Stimulated activated CD4-positive, alpha-beta T cell treated with anti-CD3 and anti-CD28 coated beads, TNF-alpha, amount 100 ng/mL, for 1 hour (primary cell): ENCODE measurements at places on chromosomes 2 and 18.

DNA sequence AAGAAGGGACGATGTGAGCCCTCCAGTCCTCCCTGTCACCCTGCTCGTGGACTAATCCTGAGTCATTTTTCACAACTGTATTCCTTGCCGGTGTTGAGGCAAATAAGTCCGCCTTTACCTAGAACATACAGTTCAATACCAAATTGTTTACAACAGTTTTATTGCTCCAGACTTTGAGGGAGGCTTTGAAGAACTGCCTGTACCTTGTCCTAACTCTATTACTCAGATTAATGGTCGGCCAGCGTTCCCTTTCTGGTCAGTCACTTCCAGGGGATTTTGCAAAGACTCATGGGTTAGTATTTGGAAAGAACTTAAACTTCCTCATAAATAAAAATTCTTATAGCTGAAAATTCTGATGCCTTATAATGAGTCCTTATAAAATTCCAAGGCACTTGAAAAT, 85.1 kb upstream of the ZNF532 start:
- no peak for DNase-seq

- no peak for DNase-seq
Measured at GRCh38 chr2:82789851-82790205, 1669.3 kb downstream of the SUCLG1 start.

DNA sequence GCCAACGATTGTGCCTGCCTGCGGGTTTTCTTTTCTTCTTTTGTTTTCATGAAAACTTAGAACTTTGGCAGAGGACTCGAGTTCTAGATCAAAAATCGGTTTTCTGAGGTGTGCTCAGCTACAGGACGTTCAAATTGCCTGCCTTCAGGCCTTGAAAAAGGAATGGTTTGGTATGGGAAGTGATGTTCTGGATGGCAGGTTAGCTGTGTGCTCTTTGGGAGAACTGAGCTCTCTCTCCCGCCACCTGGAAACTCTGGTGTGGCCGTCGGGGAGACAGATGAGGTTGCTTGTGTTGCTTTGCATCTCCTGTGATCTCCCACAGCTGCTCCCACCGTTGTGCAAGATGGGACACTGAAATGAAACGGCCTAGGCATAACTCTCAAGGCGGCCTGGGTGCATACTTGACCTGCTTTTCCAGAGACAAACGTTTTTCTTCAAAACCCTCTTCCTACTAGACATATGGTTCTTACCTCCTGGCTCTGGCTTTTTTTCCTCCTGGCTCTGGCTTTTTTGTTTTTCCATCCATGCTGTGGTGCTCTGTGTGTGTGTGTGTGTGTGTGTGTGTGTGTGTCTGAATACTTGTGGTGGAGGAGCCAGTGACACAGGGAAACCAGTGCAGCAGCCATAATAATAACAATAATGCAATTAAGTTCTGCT, 2.0 kb downstream of the FMNL2 start:
- no peak for DNase-seq

DNA sequence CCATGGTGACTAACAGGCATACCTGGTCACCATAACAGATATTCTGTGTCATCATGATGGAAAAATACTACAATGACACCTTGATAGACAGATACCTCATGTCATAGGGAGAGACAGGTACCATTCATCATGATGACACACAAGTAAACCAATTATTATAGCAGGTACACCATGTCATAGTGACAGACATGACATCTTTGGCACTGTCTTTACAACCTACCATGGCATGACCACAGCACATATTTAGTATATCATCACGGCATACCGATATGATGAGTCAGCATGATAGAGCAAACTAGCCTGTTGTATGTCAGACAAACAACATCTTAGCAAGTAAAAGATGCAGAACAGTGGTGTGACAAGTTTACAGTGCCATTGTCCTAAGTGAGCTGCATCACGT, 101.3 kb upstream of the KLHL29 start:
- no peak for DNase-seq

GRCh38 chr2:217101972-217102371, 242.1 kb upstream of the TNP1 start:
- DNase-seq = no peak

DNA sequence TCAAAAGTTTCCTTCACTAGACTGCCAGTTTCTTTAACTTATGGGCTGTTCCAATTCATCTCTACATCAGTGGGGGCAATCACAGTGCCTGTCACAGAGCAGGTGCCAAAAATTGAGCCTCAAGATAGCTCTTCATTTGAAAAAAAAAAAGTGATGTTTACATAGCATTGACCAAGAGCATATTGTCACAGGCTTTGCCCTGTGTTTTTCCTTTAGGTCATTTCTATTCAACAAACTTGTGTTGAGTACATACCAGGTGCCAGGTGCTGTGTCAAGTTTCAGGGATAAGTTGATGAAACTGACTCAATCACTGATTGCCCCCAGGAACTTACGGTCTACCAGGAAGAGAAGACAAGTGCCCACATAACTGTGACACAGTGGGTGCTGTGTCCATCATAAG, 22.2 kb upstream of the NT5C1B start:
- DNase-seq = no peak

- DNase-seq = no peak
Measured at GRCh38 chr18:6576718-6577375, 152.7 kb upstream of the ARHGAP28 start.

- DNase-seq = no peak
Measured at GRCh38 chr2:5530011-5530696, 162.0 kb upstream of the SOX11 start.

DNA sequence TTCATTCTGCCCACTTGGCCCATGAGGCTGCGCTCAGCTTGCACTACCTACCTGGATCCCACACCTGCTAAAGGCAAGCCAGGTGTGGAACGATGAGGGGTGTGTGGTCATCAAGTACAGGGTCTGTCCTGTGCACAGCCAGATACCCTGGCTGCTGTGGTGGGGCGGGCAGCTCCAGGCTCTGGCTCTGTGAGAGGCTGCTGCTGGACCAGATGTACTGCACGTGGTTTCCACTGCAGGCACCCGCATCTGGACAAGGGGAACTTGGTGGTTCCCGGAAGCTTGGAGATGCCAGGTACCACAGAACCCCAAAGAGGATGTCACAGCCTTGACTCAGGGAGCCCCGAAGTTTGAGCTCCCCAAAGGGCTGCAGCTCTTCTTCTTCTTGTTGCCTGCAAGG, 68.1 kb upstream of the ZNF804A start:
- DNase-seq = no peak

GRCh38 chr2:198664321-198664720, 793.4 kb downstream of the SATB2 start:
- no peak for DNase-seq

DNA sequence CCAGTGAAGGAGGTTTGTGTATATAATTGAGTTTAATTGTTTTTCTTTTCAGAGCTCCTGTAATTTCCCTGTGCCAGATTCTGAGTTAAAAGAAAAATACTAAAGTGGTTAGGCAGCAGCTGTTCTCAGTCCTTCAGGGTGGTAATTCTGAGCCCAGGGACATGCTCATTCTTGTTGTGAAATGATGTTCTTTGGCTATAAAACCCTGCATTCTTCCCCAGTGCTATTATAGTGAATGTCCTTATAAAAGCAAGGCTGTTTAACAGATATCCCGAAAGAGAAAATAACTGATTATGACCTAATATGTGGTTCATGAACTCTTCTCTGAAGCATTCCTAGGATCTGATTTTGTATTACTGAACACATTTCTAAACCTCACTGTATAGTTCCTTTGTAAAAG, 34.0 kb downstream of the ADAM23 start:
- no peak for DNase-seq

DNA sequence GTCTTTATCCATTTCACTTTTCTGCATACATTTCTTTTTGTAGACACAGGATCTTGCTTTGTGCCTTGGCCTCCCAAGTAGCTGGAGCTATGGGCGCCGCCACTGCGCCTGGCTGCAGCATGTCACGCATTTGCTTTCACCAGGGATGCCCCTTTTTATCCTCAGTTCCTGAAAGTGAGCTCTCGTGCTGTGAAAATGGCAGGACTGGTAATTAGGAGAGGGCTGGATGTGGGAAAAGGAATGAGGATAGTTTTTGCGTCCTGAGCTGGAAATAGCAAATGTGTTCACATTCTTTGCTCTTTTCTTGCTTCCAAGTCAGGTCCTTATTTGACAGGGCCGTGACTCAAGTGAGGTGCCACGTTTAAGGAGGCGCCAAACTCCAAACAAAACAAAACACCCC, 104.6 kb downstream of the LDLRAD4 start:
- DNase-seq = no peak

DNA sequence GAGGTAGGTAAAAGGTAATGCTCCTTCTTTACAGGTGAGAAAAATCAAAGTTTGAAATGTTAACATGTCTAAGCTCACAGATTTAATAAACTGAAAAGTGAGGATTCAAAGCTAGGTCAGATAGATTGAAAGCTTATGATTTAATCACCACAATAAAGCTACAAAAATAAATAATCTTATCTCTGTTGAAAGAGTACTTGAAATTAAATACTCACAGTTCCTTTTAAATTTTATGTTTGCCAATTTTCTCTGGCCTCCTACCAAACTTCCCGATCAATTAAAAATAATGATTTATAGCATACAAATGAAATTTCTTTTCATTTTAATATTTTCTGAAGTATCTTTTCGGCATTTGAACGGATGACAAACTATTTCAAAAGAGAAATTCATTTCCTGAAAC, 77.3 kb downstream of the GAREM1 start:
- no peak for DNase-seq

GRCh38 chr2:25960920-25961319, 21.4 kb downstream of the KIF3C start:
- DNase-seq = no peak

- no peak for DNase-seq
Measured at GRCh38 chr2:953408-953807, 2.8 kb downstream of the SNTG2 start.

GRCh38 chr18:79720359-79720733, 40.7 kb downstream of the CTDP1 start:
- no peak for DNase-seq

DNA sequence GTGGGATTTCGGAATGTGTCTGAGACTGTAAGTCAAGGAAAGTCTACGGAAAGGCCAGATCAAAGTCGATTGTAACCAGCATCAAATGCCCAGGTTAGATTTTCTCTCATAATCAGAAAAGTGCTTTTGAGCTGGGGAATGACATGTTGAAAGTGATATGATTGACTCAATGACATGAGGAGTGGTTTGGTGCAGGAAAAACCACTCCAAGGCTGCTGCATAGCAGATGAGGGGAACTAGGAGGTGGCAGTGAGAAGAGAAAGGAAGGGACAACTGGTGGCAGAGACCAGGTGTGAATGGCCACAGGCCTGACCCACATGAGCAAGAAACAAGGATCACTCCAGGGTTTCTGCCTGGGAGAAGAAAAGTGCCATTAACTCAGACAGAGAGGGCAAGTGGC, 822 bp downstream of the SLC35F6 start:
- DNase-seq = no peak

- no peak for DNase-seq
Measured at GRCh38 chr18:79558933-79559416, 120.6 kb upstream of the CTDP1 start.

GRCh38 chr2:144693179-144693578, 173.3 kb upstream of the ZEB2 start:
- DNase-seq = no peak

DNA sequence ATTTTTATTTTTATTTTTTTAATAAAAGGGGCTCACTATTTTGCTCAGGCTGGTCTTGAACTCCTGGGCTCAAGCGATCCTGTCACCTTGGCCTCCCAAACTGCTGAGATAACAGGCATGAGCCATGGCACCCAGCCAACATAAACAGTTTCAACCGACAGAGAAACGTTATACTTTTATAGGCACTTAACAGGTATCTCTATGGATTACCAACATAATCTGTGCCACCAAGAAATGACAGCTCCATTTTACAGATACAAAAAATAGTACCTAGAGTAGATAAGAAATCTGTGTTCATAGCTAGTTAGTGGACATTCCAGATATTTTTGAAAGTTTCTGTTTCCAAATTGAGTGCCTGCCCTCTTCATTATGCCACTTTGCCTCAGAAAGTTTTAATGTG, 1316.7 kb downstream of the LRP1B start:
- DNase-seq = no peak

- DNase-seq = no peak
Measured at GRCh38 chr18:46732201-46732600, 24.7 kb downstream of the ST8SIA5 start.

GRCh38 chr2:168030862-168031624, 216.4 kb downstream of the STK39 start:
- no peak for DNase-seq

- DNase-seq = no peak
Measured at GRCh38 chr18:3806656-3807055, 356.7 kb downstream of the TGIF1 start.

GRCh38 chr2:23385351-23385747, 370 bp downstream of the KLHL29 start:
- DNase-seq = peak; percentile 7

- DNase-seq = no peak
Measured at GRCh38 chr2:99939135-99939534, 203.3 kb downstream of the AFF3 start.

GRCh38 chr2:197219636-197220035, 90.9 kb downstream of the ANKRD44 start:
- DNase-seq = no peak

- DNase-seq = no peak
Measured at GRCh38 chr2:11863103-11863502, 116.7 kb downstream of the LPIN1 start.

GRCh38 chr2:43542285-43542933, 53.4 kb downstream of the THADA start:
- no peak for DNase-seq

GRCh38 chr2:42371611-42372473, 10.8 kb upstream of the COX7A2L start:
- DNase-seq = no peak

- DNase-seq = no peak
Measured at GRCh38 chr2:71564790-71565189, 111.4 kb downstream of the DYSF start.

DNA sequence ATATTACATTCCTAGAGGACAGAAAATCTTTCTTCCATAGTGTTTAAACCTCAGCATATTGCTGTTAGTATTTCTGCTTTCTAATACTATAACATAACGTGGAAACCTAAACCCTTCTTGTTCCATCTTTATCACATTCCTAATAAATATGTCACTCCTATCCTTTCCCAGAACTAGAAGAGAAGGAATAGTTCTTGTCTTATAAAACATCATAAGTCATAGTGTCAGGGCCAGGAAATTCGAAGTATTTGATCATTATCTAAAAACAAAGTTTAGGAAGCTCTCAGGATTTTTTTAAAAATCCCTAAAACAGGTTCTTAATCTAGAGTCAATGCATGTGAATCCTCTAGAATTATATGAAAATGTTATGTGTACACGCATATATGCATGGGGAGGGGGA, 2.0 kb downstream of the NHEJ1 start:
- no peak for DNase-seq

DNA sequence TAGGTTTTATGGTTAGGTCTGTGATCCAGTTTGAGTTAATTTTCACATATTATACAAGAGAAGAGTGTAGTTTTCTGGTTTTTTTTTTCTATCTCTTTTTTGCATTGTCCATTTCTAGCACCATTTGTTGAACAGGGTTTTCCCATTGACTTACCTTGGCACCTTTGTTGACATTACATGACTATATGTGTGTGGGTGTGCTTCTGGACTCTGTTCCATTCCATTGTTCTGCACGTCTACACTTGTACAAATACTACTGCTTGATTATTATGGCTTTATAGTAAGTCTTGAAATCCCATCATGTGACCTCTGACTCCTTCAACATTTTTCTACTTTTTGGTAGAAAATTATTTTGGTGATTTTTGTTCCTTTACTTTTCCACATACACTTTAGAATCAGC, 38.7 kb downstream of the UBE2F start:
- DNase-seq = no peak

GRCh38 chr2:46548103-46548486, 68.7 kb downstream of the TMEM247 start:
- DNase-seq = no peak

GRCh38 chr2:99150706-99151105, 4.0 kb downstream of the TSGA10 start:
- no peak for DNase-seq
